ENCODE measurements at places on chromosomes 11 and 22. TPM values are rescaled to one million over a fixed set of nuclear protein-coding genes. Genes with fewer than 3 reads are reported as not detected.

Gene SLN
- not detected for total RNA-seq

Gene RFPL3
- not detected for total RNA-seq

Gene LDHAL6A
- total RNA-seq: 0.20 TPM

Gene SLC17A6
- not detected for total RNA-seq

Gene HTATIP2
- 49.9 TPM for total RNA-seq

DNA sequence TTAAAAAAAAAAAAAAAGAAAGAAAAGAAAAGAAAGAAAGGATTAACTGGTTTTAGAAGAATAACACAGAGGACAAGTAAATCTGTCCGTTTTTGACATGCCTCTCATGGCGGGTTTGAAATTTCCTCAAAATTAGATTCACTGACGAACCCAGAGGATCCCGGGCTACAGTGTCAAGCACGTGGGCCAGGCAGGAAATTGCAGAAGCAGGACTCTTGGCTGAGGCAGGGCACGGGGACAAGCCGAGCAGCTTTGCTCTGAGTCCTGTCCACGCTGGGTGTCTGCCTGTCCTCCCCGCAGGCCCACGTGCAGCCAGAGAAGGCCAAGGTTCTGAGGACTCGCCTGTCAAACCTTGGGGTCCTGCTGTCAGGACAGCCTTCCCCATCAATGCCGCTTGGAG, 24.7 kb downstream of the GAL start:
- no peaks in the 10 kb centered on the region for H3K27me3 ChIP-seq
- H3K4me3 ChIP-seq: no peak overlapping the region
- no peaks in the 10 kb centered on the region for H3K4me1 ChIP-seq

- no peaks in the 10 kb centered on the region for H3K27me3 ChIP-seq
- no peak overlapping the region for H3K27ac ChIP-seq
- no peak for DNase-seq
- no peaks in the 10 kb centered on the region for H3K4me1 ChIP-seq
- H3K36me3 ChIP-seq: no peaks in the 10 kb centered on the region
Measured at GRCh38 chr11:23704183-23704582, 792.7 kb upstream of the LUZP2 start.

DNA sequence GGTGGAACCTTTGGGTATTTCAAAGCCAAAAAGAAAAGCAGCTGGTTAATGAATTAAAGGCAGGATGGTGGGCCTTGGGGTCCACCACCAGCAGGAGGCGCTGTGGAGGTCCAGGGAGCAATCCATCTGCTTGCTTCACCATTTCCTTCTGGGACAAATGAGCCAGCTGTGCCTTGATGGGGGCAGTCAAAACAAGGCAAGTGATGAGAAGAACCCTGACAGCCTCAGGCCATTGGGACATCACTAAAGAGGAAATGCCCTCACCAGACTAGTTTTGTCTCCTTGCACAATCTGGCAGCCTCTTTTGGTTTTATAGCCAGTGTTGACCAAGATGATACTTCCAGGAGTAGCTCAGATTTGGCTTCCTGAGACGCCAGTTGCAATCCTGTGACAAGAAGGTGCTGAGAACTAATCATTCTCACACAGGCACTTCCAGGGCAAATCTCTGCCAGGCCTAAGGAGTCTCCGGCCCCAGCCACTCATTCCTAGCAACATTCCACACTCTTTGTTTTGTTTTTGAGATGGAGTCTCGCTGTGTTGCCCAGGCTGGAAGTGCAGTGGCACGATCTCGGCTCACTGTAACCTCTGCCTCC, 38.2 kb upstream of the WEE1 start:
- no peaks in the 10 kb centered on the region for H3K4me1 ChIP-seq
- H3K27ac ChIP-seq: no peak overlapping the region
- no peaks in the 10 kb centered on the region for H3K27me3 ChIP-seq
- no peak overlapping the region for H3K4me3 ChIP-seq
- DNase-seq: peak; percentile 64

DNA sequence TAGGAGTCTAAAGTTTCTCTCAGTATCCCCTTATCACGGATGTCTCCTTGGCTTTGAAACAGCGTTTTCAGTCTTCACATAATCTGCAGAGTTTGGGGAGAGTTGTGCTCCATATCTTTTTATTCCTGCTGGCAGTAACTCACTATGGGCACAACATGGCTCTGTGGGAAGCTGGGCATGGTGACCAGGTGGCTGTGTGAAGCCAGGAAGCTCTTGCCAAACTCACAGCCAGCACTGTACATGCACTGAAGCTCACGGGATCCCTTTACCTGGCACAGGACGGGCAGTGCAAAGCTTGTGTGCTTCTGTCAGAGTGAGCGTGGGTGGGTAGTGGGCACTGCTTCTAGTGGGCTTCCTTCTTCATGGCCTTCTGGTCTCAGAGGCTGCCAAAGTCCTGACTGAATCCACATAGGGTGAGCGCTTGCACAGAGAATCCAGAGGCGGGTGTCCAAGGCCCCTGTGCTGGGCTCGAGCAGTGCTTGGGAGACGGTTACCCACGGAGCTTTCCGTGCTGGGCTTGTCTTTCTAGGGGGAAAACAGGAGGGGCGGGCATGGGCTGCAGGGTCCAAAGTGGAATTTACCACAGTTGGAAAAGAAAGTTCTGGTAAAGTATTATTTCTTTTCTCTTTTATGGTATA, 10.8 kb upstream of the KDM4E start:
- no peaks in the 10 kb centered on the region for H3K27me3 ChIP-seq
- no peaks in the 10 kb centered on the region for H3K4me1 ChIP-seq
- H3K4me3 ChIP-seq: no peak overlapping the region
- no peak overlapping the region for H3K27ac ChIP-seq

DNA sequence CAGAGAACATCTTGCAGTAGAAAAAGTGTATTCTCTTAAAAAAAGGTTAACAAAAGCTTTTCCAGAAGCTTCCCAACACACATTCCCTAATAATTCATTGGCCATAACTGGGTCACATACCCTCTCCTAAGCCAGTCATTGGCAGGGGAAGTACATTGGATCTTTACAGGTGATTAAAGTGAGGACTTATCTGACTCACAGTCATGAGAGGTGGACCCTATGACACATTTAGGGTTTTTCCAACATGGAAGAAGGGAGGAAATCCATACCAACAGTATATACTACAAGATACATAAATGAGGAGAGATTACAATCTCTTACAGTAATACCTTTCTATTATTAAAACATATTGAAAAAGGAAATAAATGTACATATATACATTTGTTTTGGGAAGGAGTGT, 72.2 kb downstream of the CCDC73 start:
- no peak for DNase-seq
- no peak overlapping the region for H3K4me3 ChIP-seq
- H3K27me3 ChIP-seq: no peaks in the 10 kb centered on the region
- H3K4me1 ChIP-seq: no peaks in the 10 kb centered on the region
- H3K36me3 ChIP-seq: no peaks in the 10 kb centered on the region
- H3K27ac ChIP-seq: no peak overlapping the region

DNA sequence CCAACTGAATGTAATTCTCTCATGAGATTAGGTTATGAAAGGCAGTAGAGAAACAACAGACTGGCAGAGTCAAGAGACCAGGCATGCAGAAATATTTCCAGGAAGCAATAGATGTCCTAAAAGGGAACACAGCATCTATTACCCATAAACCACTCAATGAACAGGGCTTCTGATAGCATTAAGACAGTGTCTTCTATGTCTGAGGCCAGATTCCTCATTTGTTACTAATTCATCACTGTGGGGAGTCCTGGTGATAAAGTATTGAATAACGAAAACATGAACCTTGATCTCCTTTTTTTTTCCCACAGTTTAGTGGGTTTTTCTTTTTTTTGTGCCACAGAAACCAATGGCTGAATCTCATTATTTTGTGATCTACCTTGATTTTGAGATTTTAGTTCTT, 339.0 kb downstream of the METTL15 start:
- no peaks in the 10 kb centered on the region for H3K27me3 ChIP-seq
- H3K36me3 ChIP-seq: no peaks in the 10 kb centered on the region
- DNase-seq: no peak
- no peak overlapping the region for H3K4me3 ChIP-seq
- no peaks in the 10 kb centered on the region for H3K4me1 ChIP-seq

GRCh38 chr22:38739300-38740055, 16.3 kb downstream of the SUN2 start:
- H3K27me3 ChIP-seq: no peaks in the 10 kb centered on the region
- no peak overlapping the region for H3K4me3 ChIP-seq
- peaks cover 100% of the 10 kb centered on the region for H3K36me3 ChIP-seq
- H3K27ac ChIP-seq: no peak overlapping the region
- DNase-seq: no peak
- peaks cover 81% of the 10 kb centered on the region for H3K4me1 ChIP-seq
